ENCODE measurements at places on chromosomes 4 and X.
A peak's percentile ranks its signal among the peaks of the same experiment; 100 is the strongest.

- peak; percentile 34 for DNase-seq
Measured at GRCh38 chr4:8260656-8261111, 8.9 kb upstream of the HTRA3 start.

GRCh38 chrX:29728639-29729038, 486.7 kb upstream of the MAGEB2 start:
- DNase-seq: no peak

GRCh38 chrX:9503261-9503660, 38.4 kb downstream of the TBL1X start:
- DNase-seq: no peak

- DNase-seq: no peak
Measured at GRCh38 chr4:45324455-45325417, 598.4 kb upstream of the GNPDA2 start.

- DNase-seq: no peak
Measured at GRCh38 chr4:157052429-157053040, 23.4 kb upstream of the GLRB start.

GRCh38 chr4:165921546-165921945, 48.5 kb downstream of the TLL1 start:
- DNase-seq: no peak

GRCh38 chrX:100120956-100121355, 289.1 kb downstream of the PCDH19 start:
- no peak for DNase-seq

Measured in common myeloid progenitor, CD34-positive (primary cell).